Dorsolateral prefrontal cortex (tissue), 122 donors: ENCODE measurements at places on chromosomes 5 and 9. TPM values are rescaled to one million over a fixed set of nuclear protein-coding genes. Genes with fewer than 3 reads are reported as not detected.
A peak's percentile ranks its signal among the peaks of the same experiment; 100 is the strongest.

Gene CHD1
- total RNA-seq, result 27.5 TPM

Gene P4HA2
- 97.5 TPM for total RNA-seq

Gene PDE6A
- not detected for total RNA-seq

Gene ELOVL7
- 48.8 TPM for total RNA-seq

Gene FSTL4
- 37.7 TPM for total RNA-seq

Gene LMX1B
- not detected for total RNA-seq

Gene PKD2L2
- not detected for total RNA-seq

Gene MTAP
- 25.7 TPM for total RNA-seq

GRCh38 chr5:108345541-108346171 lies 36.2 kb downstream of the FBXL17 start:
- DNase-seq, result no peak

DNA sequence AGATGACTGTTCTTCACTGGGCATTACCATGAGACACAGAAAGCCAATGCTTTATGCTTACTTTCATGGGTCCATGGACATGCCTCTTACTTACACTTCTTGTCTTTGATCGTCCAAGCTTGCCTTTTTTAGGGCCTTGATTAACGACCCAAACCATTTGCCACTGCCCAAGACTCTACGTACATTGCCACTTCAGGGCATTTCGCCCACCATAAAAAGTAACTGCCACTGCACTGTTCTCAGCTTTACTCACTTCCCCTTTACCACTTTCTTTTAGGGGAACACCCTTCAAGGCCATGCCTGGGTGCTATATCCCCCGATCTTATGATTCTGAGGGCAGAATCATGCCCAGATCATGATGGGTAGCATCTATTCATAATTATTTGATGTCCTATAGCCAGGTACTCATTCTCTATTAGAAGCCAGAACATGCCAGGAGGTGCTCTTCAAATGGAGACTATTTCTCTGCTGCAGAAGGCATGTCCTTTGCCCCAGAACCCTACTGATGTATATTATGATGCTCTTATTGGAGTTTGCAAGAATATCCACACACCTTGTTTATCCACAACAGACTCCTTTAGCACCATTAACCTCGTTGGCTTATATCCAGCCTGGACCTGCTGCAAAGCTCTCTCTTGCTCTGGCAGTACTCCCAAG lies 64.1 kb upstream of the RAD23B start:
- DNase-seq, result no peak

- no peak for DNase-seq
These were observed 133.2 kb downstream of the CFAP90 start for GRCh38 chr5:7717691-7718090.

DNA sequence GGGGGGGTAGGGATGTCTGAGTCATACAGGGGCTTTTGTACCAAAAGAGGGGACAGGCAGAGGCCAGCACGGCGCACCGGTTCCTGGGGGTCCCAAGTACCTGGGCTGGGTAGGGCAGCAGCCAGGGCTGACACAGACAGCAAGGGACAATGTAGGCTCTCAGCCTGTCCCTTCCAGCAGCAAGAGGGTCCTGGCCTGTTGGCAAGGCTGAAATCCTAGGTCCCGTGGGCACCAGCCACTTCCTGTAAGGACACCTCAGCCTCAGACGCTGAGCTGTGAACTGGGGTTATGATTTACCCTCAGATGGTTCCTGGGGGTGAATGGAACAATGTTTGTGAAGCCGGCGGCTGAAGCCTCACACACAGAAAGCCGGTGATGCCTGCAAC lies 41.3 kb downstream of the NACC2 start:
- DNase-seq, result no peak

DNA sequence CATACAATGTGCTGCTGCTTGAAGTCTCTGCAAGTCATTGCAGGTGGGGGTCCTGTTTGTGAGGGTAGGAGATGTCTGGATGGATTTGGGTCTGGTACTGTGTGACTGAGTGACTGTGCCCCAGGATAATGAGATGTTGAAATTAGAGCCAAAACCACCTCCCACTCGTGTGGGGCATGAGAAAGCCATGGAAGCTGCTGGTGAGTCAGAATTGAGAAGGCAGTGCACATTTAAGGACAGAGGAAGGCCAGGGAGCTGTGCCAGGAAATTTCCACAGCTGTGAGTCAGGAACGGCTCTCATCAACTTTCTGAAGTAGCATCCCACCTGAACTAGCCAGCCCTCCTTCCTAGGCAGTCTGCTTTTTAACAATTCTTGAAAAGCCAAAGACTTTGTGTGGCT lies 229.8 kb downstream of the DRD1 start:
- peak; percentile 79 for DNase-seq

DNA sequence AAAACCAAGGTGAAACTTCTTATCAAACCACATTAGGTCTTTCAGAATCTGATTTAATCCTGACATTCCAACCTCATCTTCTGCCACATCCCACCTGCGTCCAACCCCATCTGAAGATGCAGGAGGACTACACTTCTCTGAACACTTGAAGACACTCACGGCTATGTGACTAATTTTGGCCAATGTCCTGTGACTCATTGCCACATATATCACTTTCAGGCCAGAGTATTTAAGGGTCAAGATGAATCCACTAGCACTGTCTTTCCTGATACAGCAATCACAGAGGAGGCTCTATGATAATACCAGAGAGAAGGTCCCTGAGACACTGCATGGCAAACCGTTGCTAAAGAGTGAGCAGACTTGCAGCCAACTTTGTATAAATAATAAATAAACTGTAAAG lies 323.4 kb downstream of the NR2F1-AS1 start:
- DNase-seq, result no peak

- DNase-seq, result no peak
These were observed 5.0 kb downstream of the CHSY3 start for GRCh38 chr5:129909225-129909624.

- no peak for DNase-seq
These were observed 32.2 kb downstream of the LNPEP start for GRCh38 chr5:96968074-96968473.

- no peak for DNase-seq
These were observed 148.0 kb upstream of the ADRA1B start for GRCh38 chr5:159768243-159768642.

DNA sequence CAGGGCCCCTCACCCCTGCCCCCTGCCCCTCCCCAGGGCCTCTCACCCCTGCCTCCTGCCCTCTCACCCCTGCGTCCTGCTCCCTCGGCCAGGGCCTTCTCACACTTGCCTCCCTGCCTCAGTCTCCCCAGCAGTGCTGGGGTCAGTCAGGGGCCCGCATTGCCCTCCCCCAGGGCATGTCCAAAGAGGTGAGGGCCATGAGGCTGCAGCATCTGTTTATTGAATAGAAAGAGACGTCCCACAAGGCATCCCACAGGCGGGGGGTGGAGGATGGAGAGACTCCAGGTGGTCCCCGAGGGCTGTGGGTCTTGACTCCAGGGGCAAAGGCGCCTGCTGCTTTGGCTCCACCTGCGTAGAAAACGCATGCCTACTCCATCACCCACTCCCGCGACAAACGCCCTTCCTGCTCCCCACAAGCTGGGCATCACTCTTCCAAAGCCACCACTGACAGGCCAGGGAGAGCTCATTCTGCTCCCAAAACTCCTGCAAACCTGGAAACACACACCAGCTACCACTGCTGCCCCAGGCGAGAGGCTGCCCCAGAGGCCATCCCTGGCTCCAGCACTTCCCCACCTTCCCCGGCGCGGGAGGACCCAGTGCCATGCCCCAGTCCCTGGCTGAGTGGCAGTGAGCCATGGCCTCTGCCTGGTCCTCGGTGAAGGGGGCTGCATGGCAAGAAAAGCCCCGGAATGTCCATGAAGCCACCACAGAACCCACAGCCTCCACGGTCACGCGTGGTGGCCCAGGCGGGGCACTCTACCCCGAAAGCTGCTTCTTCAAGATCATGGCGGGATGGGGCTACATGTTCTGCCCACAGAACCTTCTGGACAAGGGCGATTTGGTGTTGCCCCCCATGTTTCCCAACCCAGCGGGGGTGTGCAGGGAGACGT lies 1.6 kb upstream of the LCN8 start:
- DNase-seq, result no peak

DNA sequence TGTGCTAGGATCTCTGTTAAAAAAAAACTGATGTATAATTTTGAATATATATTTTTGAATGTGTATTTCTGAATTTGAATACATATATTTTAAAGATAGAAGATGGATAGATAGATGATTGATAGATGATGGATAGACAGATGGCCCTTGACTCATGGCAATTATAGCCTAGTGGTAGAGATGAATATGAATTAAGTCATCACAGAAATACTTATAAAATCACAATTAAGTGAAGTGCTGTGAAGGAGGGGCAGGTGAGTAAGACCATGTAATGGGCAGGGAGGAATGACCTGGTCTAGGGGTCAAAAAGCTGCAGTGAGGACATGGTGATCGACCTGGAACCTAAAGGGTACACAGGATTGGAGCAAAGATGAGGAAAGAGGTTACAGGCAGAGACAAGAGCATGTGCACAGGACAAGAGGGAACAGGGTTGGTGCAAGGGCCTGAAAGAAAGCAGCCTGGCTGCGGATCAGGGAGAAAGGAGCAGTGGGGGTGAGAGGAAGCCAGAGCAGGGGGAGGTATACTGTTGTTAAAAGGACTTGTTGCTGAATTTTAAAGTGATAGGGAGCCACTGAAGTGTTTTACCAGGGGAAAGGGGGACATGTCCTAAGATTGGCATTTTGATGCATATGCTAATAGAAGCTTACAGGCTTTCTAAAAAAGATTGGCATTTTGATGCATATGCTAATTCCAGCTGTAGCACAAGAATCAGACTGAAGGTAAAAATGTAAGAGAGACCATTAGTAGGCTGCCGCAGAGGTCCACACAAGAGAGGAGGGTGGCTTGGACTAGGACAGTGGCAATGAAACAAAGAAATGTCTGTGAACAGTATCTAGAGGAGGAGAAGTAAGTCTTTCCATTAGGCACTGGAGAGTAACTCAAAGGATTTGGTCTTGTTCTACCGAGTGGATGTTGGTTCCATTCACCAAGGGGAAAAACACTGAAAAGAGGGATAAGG lies 527.8 kb downstream of the AGTPBP1 start:
- no peak for DNase-seq

DNA sequence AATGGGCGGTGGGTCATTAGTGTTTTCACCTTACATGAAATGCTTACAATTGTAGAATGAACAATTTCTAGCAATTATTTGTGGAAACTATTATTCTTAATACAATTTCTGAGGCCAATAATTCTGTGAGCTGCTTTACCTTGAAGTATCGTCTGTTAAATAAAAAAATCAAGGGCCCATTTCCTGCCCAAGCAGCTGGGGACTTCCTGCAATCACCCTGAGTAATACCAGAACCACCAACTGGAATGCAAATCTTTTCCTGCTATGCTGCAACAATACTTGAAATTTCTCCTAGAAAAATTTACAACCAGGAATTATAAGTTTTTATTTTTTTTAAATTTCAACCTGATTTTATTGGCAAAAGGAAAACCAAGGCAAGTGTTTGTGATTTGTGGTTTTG lies 52.6 kb downstream of the ADAMTS16 start:
- no peak for DNase-seq

- no peak for DNase-seq
These were observed 122.9 kb downstream of the OXCT1 start for GRCh38 chr5:41747301-41747700.

GRCh38 chr9:112278152-112278551 lies 55.3 kb downstream of the PTBP3 start:
- no peak for DNase-seq

GRCh38 chr5:131084436-131084835 lies 80.6 kb downstream of the HINT1 start:
- no peak for DNase-seq
